ENCODE measurements at places on chromosomes 1 and 21. TPM values are rescaled to one million over a fixed set of nuclear protein-coding genes. Genes with fewer than 3 reads are reported as not detected.

DNA sequence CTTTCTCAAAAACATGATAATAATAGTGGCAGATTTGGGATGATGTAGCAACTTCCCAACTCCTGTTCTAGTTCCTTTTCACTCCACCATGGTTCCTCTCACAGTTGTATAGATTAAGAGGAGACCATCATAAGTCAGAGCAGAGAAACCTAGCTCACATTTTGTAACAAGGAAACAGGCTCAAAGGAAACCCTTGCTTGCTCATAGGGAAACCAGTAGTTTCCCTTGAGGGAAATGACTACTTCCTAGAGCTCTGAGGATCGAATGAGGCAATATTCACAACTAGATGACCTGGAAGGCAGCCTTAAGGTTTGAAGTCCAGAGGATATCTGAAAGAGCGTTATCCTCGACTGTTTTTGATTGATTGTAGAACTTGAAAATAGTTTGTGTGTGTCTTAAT is 76.1 kb upstream of the C8B start:
- DNase-seq, result no peak

DNA sequence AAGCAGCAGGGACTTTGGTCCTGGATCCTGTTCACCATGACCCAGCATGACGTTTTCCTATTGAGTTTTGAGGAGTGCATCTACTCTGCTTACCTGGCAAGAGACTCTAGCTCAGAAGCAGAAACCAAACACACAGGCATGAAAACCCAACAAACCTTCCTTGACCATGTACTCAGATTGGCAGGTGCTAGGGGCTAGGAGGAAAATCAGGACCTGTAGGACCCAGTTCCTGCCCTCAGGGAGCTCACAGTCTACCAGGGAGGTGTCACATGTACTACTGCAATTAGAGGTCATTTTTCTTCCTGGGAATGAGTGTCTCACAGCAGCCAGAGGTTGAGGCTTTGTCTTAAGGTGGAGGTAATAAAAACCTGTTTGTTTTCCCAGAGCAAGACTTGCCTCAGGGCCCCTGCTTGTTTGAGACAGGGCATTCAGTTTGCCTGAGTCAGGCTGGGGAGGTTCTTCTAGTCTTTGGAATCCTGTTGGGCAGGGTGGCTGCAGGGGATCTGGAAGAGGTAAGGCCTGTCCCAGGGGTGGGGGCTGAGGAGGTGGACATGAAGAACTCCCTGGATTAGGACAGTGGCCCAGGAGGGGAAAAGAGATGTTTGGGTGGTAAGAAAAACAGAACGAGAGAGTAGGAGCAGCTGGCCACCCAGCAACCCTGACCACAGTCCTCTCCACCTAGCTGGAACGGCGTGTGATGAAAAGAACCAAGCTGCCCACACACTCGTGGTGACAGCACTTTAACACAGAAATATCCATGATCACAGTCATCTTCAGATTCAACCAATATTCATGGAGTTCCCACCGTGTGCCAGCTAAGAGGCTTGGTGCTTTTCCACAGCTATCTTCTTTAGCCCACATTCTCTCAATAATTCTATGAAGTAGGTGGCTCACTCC is 30.8 kb downstream of the IER5 start:
- no peak for DNase-seq

GRCh38 chr1:100390531-100390930 is 38.2 kb downstream of the CDC14A start:
- DNase-seq, result no peak

GRCh38 chr1:170533298-170533697 is 1.3 kb downstream of the GORAB start:
- no peak for DNase-seq

DNA sequence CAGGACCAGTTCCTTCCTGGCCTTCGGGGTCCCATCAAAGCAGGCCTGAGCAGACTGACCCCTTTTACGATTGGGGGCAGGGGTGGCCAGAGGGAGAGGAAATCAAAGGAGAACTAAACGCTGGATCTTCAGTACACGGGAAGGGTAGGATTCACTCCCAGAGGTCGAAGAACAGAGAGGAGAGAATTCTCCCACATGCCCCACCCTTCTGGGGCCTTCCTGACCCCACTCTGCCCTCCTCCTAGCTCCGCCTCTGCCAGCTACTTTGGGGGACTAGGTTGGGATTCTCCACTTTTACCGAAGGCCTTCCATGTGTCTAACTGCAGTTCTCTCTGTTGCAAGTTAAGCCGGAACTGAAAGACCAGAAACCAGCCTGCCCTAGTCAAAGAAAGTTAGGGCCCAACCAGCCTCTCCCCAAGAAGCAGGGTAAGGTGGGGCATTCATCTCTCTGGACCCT is 654 bp upstream of the ARHGEF2 start:
- no peak for DNase-seq

DNA sequence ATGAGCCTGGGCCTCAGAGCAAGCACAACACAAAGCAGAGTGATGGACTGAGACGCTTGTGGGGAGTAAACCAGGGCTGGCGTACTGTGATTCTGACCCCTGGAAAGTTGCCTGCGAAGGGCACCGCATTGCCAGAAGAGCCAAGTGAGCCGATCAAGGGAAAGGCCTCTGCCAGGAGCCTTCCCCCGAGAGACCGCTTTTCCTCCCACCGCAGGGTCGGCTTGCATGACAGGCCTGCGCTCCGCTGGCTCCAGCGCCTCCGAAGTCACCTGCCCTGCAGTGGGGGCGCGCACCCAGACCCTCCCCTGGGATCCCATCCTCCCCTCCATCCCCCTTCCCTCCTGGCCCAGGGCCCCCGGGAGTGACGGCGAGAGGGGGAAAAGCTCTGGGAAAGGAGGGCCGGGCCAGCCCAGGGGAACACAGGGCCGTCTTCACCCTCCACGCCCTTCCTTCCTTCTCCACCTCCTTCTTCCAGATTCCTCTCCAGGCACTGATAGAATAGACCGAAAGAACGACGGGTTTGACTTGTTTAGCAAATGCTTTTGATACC is 165.0 kb downstream of the TRIM33 start:
- DNase-seq, result no peak

DNA sequence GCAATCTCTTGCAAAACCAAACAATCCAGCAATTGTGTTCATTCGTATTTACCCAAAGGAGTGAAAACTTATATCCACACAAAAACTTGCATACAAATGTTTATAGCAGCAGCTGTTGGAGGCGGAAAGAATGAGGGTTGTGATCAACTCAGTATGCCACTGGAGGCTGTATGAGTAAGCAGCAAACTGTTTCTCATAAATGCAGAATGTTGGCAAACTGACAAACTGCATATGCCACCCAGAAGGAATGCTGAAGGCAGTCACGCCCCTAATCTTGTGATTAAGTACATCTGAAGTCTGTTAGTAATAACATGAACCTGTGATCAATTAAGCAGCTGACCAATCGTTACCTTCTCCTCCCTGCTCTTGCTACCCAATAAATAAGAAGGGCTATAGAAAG is 60.5 kb upstream of the CR2 start:
- DNase-seq, result no peak

DNA sequence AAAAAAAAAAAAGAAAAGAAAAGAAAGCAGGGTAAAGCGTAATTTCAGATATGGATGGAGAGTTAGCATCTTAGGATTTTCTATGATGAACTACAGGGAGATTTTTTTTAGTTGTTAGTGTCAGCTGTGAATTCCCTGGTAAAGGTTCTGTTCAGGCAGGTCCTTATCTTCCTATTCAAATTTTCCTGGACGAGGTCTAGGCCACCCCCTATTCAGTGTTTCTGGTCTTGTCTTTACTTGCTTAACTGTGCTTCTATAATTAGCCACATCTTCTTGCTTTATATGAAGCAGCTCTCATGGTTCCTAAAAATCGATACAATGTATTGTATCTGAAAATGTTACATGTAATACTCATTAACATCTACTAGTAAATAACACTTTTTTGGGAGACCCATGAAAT is 157.8 kb downstream of the LHX8 start:
- DNase-seq, result no peak

GRCh38 chr1:234327577-234328164 is 45.6 kb upstream of the COA6 start:
- no peak for DNase-seq

DNA sequence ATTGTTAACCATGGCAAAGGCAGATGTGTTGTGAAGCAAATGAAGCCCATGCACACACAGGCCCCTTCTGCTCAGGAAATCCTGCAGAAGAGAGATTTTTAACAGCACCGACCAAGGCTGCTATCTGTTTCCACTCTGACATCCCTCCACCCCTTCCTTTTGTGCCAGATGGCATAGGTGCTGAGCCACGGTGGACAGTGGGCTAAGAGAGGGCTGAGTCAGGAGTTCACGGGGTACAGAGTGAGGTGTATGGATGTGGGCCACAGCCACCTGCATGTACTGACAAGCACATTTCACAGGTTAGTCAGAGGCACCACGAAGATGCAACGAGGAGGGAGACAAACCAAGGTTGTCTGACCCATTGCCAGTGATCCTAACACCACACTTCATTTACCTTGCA is 9.5 kb downstream of the RSPH1 start:
- DNase-seq, result no peak

DNA sequence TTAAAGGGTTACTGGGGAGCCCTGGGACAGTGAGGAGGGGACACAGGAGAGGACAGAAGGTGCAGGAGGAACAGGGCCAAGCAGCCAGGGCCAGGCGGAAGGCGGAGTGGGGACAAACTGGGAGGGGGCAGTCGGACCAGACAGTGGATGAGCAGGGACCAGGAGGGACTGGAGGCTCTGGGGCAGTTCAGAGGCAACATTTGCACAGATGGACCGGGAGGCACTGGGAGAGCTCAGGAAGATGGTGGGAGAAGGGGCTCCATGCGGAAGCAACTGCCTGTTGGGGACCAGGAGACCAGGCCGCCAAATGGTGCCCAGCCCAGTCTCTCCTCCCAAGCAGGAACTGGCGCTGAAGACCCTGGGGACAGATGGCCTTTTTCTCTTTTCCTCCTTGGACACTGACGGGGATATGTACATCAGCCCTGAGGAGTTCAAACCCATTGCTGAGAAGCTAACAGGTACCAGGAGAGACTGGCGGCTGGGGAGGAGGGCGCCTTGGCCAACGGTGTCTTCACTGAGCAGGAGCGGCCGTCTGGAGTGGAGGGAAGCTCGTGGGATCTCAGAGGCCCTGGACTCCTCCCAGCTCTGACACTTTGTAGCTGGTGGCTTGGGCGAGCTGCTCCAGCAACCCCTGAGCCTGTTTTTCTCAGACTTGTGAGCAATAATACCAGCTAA is 847 bp downstream of the SELENON start:
- no peak for DNase-seq

- no peak for DNase-seq
Measured at GRCh38 chr21:25490742-25491141, 116.5 kb downstream of the MRPL39 start.

Gene CA6
- not detected for total RNA-seq

Gene PRPF38A
- total RNA-seq, result 34.7 TPM

Gene SPOCD1
- total RNA-seq, result 4.0 TPM

Gene NTMT2
- not detected for total RNA-seq

Gene ZMYND12
- not detected for total RNA-seq

Gene KRTAP10-8
- total RNA-seq, result not detected

Gene CFAP141
- not detected for total RNA-seq
